Inflammatory macrophage (primary cell): ENCODE measurements at places on chromosomes 16 and 17.

- no peak for DNase-seq
These were observed 607.2 kb downstream of the WWOX start for GRCh38 chr16:78706637-78707036.

- DNase-seq, result no peak
These were observed 98.3 kb downstream of the MSI2 start for GRCh38 chr17:57354673-57355072.

GRCh38 chr17:49527927-49528651 lies 33.0 kb downstream of the NGFR start:
- DNase-seq, result no peak

DNA sequence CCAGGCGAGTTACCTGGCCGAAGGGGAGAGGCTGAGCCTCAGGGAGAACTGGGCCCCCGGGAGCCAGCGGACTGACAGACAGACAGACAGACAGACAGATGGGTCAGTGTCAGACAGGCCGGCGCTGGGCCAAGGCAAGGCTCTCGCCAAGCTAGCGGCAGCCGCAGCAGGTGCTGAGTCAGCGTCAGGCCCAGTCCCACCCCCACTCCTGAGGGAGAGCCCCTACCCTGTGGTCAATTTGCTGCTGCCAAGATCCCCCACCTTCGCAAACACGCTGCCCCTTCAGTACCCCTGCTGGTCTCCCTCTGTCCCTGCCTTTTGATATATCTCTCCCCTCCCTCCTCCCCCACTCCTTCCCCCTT lies 1.5 kb downstream of the FGF11 start:
- no peak for DNase-seq

GRCh38 chr17:29124135-29124924 lies 55.9 kb downstream of the MYO18A start:
- DNase-seq, result peak; percentile 76

DNA sequence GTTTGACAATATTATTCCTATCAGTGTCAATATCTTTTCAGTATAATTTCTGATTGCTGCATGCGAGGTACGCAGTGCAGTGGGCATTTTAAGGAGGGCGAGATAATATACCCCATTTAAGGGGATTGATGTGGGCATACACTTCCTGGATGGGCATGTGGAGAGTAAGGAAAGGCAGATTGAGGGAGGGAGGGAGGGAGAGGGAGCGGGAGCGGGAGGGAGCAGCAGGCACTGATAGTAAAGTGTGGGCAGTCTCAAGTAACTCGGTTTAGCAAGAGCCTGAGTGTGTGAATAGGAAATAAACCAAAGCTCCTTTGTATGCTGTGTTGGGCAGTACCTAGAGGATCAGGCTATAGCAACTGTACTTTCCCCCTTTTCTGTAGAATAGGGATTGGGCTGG lies 5.1 kb downstream of the BPTF start:
- DNase-seq, result no peak

GRCh38 chr16:86512860-86513470 lies 2.6 kb downstream of the FOXF1 start:
- no peak for DNase-seq

DNA sequence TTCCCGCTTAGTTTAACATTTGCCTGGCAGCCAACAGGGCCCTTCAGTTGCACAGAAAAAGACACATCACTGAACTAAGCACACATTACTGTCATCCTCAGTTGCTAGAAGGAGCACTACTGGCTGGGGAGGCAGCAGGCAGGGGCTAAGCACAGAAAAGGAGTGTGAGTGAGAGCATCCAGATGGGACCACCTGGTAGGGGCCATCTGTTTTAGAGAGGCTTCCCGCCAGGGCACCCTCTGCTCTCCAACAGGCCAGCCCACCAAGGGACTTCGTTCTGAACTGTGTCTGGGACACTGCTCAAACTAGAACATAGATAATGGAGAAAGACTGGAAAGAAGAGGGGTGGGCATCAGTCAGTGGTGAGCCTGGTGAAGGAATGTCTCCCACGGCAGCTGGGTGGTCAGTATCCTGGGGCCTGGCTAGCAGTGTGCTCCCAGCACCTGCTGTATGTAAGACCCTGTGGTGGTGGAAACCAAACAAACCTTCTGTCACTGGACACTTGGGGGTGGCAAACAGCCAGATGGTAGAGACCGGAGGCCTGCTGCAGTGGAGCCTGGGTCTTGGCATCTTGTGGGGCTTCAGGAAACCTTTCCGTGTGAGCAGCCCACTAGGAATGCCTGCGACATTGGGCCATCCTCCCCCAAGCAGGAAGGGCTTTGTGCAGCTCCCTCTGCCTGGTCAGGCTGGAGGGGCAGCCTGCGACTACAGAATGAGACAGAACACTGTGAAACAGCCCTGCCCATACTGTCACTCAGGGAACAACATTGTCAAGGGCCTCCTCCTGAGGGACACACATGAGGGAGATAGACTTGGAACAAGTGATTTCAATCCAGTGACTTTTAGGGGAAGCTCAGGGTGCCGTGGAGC lies 12.8 kb upstream of the RANGRF start:
- no peak for DNase-seq

DNA sequence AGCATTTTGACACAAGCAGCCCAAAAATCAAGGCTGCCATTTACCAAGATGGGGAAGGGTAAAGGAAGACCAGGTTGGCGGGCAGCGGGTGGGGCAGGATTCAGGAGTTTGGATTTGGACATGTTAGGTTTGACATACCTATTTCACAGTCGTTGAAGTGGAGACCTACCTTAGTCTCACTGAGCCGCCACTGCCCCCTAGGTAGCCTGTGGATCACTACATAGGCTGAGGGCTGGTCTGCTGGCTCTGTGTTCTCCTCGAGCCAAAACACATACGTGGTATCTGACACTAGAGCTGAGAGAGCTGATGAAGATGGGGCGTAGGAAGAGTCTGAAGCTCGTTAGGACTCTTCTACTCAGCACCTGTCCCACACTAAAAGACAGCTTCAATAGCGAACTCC lies 115.1 kb downstream of the HIC1 start:
- DNase-seq, result no peak

DNA sequence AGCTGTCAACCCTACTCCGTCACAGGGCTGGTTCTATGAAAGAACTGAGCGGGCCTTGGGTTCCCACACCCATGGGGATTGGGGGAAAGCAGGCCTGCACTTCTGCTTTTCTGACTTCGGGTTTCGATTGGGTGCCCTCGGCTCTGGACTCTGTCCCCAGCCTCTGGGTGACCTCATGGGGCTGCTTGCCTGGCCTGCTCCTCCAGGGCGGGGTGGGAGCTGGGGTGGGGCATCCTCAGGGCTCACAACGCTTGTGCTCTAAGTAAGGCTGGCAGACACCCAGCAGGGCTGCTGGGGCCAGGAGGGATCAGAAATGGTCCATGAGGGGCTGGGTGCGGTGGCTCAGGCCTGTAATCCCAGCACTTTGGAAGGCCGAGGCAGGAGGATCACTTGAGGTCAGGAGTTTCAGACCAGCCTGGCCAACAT lies 19.2 kb downstream of the ARHGAP27 start:
- DNase-seq, result peak; percentile 89

DNA sequence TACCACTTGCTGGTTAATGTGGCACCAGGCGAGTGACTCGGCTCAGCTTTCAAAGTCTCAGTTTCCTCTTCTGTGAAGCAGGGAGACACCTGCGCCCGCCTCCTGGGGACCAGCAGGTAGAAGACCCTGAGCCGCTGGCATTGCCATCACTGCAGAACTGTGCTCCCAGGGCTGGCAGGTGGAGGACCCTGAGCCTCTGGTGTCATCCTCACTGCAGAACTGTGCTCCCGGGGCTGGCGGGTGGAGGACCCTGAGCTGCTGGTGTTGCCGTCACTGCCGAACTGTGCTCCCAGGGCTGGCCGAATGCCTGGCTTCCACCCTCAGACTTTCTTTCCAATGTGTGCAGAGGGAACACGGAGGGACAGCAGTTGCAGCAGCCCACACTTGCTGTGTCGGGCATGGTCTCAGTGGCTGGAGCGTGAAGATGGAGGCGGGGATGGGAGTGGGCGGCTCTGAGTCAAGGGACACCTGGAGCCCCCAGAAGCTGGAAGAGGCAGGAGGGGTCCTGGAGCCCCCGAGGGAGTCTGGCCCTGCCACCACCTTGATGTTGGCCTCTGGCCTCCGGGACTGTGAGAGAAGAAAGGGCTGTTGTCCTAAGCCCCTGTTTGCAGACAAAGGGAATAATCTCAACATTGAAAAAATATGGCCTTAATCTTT lies 75.8 kb upstream of the METTL9 start:
- DNase-seq, result no peak
